ENCODE measurements at places on chromosomes 11 and 22. TPM values are rescaled to one million over a fixed set of nuclear protein-coding genes. Genes with fewer than 3 reads are reported as not detected.

Gene DRD4
- not detected for total RNA-seq

Gene TRIM22
- total RNA-seq, result 46.8 TPM

Gene FDXACB1
- 3.0 TPM for total RNA-seq

Gene RASL10A
- total RNA-seq, result not detected

Gene FLRT1
- under 0.01 TPM for total RNA-seq

Gene TCF20
- total RNA-seq, result 20.0 TPM

Gene ZNF280B
- 1.9 TPM for total RNA-seq

Gene MUC6
- not detected for total RNA-seq

Gene NFAM1
- total RNA-seq, result not detected

Gene CD151
- 789 TPM for total RNA-seq

Gene CYB5R2
- total RNA-seq, result 4.7 TPM

Gene KCNJ1
- total RNA-seq, result not detected

Gene ACCSL
- not detected for total RNA-seq

Gene OR5P2
- 0.28 TPM for total RNA-seq

Gene MPZL3
- 0.36 TPM for total RNA-seq

Gene OR2AG1
- not detected for total RNA-seq

Gene BTBD18
- total RNA-seq, result not detected

Gene OR5AR1
- total RNA-seq, result not detected

Gene KRTAP5-9
- total RNA-seq, result not detected

Gene TEX54
- not detected for total RNA-seq

Gene POU2AF3
- total RNA-seq, result not detected

Gene APOBEC3B
- 17.6 TPM for total RNA-seq

Gene CRYBA4
- not detected for total RNA-seq

Gene GLYATL1
- 0.54 TPM for total RNA-seq

Gene SAA4
- not detected for total RNA-seq

Gene YIF1A
- 128 TPM for total RNA-seq

Gene OR4A16
- total RNA-seq, result not detected

Gene TMEM135
- total RNA-seq, result 6.9 TPM

Gene CCDC88B
- total RNA-seq, result 1.7 TPM

Gene MMP1
- 245 TPM for total RNA-seq

Gene MS4A6A
- total RNA-seq, result not detected

Gene PATE4
- not detected for total RNA-seq

Gene GCAT
- 32.3 TPM for total RNA-seq

Gene OR10G7
- total RNA-seq, result not detected

Gene MRGPRE
- not detected for total RNA-seq

Gene CUL5
- 49.7 TPM for total RNA-seq

Gene KDM4E
- total RNA-seq, result not detected

Gene C11orf68
- total RNA-seq, result 19.4 TPM

Gene ACTN3
- under 0.01 TPM for total RNA-seq

Gene OR8H1
- total RNA-seq, result not detected

Gene GSTT2B
- total RNA-seq, result 13.1 TPM

Gene NPAS4
- total RNA-seq, result under 0.01 TPM

Gene GP1BB
- 0.18 TPM for total RNA-seq

Gene SLC17A6
- total RNA-seq, result not detected

Gene ZFTA
- 5.4 TPM for total RNA-seq

Gene RIC3
- total RNA-seq, result not detected

Gene DSCAML1
- total RNA-seq, result not detected

Gene SLC22A25
- total RNA-seq, result not detected

Gene CYP2D6
- under 0.01 TPM for total RNA-seq

Gene LYVE1
- total RNA-seq, result not detected

Gene CHRDL2
- not detected for total RNA-seq

Gene C22orf42
- not detected for total RNA-seq

Gene MRGPRX3
- total RNA-seq, result not detected

Measured in IMR-90 (cell line).